Activated CD4-positive, alpha-beta T cell treated with anti-CD3 and anti-CD28 coated beads, Interleukin-10, Interleukin-2, amounts not matched to agents 100 ng/mL and 50 ng/mL, durations not matched to agents 16 hours and 8 hours (primary cell): ENCODE measurements at places on chromosomes 7 and 10.

GRCh38 chr7:23788843-23789242 lies 78.8 kb downstream of the STK31 start:
- no peak for DNase-seq

- DNase-seq, result no peak
These were observed 10.4 kb downstream of the ADCY1 start for GRCh38 chr7:45584261-45585210.

DNA sequence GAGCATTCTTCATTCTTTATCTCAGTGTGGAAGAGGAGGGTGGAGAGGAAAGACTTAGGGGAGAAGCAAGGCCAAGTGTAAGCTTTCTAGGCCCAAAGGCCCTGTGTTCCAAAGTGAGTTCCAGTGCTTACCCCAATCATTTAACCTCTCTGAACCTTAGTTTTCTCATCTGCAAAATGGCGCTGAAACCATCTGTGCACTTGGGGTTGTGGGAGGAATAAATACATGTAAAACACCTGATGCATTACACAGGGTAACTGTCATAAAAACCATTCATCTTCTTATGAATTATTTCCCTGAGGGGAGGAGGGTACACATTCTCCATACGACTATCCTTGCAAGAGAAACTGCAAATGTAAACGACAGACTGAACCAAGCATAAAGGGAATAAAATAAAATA lies 19.0 kb downstream of the PIK3AP1 start:
- no peak for DNase-seq

- DNase-seq, result no peak
These were observed 61.3 kb upstream of the BICC1 start for GRCh38 chr10:58451193-58451889.

GRCh38 chr10:57950442-57950974 lies 317.2 kb downstream of the IPMK start:
- no peak for DNase-seq

- peak; percentile 83 for DNase-seq
These were observed 96.3 kb downstream of the ALOX5 start for GRCh38 chr10:45470098-45471012.

GRCh38 chr10:99661377-99661763 lies 2.1 kb downstream of the ENTPD7 start:
- no peak for DNase-seq

DNA sequence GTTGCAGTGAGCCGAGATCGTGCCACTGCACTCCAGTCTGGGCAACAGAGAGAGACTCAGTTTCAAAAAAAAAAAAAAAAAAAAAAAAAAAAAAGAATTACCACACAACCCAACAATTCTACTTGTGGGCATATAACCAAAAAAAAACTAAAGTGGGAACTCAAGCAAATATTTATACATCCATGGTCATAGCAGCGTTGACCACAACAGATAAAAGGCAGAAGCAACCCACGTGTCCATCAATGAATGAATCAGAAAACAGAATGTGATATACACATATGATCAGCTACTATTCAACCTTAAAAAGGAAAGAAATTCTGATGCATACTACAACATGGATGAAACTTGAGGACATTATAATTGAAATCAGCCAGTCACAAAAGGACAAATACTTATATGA lies 179.3 kb upstream of the NEBL start:
- no peak for DNase-seq

GRCh38 chr10:4409319-4409718 lies 416.7 kb upstream of the AKR1E2 start:
- DNase-seq, result no peak

GRCh38 chr7:97145068-97145467 lies 27.6 kb downstream of the SDHAF3 start:
- peak; percentile 16 for DNase-seq

DNA sequence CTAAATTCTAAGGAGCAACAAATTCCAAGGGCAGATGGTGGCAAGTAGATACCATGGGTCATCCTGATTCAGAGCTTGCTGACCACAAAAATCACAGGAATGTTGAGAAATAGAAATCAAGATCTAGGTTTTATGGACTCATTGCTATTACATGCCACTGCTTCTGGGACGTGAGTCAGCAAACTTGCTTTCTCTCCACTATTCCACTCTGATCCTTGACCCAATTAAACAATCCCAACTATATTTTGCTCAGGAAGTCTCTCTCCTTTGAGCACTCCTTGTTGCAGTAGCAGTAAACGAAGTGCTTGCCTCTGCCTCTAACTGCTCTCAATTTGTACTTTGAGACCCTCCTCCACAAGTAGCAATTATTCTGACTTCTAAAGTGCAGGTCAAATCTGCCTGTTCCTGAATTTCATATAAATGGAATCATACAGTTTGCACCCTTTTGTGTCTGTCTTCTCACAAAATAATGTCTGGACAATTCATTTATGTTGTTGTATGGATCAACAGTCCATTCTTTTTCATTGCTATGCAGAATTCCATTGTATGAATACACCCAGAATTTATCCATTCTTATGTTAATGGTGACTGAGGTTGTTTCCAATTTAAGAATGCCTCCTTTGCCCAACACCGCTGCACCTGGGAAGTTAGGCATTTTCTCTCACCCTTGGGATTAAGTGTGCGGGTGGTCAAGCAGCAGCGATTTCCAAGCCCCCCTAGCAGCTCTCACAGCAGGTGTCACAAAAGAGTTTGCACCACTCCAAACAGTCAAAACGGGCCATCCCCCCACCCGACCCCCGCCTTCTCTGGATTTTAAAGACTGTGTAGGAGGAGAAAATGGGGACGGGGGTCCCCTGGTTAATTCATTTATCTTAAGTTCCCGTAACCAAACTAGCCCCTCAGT lies 35.9 kb downstream of the ACSM6 start:
- DNase-seq, result no peak

GRCh38 chr10:71092812-71093401 lies 119.5 kb upstream of the UNC5B start:
- no peak for DNase-seq

GRCh38 chr10:61754587-61755550 lies 92.1 kb downstream of the CABCOCO1 start:
- no peak for DNase-seq

GRCh38 chr10:6102128-6102527 lies 13.3 kb downstream of the RBM17 start:
- no peak for DNase-seq

GRCh38 chr10:72146559-72147323 lies 58.4 kb upstream of the SPOCK2 start:
- no peak for DNase-seq

- DNase-seq, result no peak
These were observed 10.8 kb upstream of the XPNPEP1 start for GRCh38 chr10:109933984-109934565.

DNA sequence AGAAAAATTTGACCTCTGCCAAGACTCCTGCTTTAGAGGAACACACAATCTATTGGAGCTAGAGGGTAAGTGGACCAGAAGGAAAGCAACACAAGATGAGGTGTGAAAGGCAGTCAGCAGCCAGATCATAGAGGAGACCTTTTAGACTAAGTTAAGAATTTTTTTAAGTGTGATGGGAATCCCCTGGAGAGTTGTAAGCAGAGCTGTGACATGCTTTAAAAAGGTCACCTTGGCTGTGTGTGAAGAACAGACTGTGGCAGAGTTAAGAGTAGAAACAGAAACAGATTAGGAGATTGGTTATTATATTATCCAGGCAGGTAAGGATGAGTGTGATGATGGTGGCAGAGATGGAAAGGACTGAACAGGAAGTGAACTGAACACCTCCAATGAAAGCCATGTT lies 23.5 kb downstream of the CPEB3 start:
- no peak for DNase-seq

GRCh38 chr7:116630357-116630756 lies 41.6 kb upstream of the MET start:
- peak; percentile 36 for DNase-seq

GRCh38 chr7:13737563-13737962 lies 251.9 kb downstream of the ETV1 start:
- no peak for DNase-seq

DNA sequence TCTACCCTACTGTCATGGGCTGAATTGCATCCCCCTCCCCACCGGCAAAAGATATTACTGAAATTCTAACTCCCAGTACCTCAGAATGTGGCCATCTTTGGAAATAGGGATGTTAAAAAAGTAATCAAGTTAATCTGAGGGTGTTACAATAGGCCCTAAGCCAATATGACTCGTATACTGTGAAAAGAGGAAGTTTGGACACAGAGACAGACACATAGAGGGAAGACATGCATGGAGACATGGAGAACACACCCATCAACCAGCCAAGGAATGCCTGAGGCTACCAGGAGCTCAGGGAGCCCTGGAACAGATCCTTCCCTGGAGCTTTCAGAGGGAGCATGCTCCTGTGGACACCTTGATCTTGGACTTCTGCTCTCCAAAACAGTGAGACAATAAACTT lies 138.2 kb upstream of the ADO start:
- no peak for DNase-seq

- DNase-seq, result no peak
These were observed 49.0 kb downstream of the SCIN start for GRCh38 chr7:12619461-12620069.

DNA sequence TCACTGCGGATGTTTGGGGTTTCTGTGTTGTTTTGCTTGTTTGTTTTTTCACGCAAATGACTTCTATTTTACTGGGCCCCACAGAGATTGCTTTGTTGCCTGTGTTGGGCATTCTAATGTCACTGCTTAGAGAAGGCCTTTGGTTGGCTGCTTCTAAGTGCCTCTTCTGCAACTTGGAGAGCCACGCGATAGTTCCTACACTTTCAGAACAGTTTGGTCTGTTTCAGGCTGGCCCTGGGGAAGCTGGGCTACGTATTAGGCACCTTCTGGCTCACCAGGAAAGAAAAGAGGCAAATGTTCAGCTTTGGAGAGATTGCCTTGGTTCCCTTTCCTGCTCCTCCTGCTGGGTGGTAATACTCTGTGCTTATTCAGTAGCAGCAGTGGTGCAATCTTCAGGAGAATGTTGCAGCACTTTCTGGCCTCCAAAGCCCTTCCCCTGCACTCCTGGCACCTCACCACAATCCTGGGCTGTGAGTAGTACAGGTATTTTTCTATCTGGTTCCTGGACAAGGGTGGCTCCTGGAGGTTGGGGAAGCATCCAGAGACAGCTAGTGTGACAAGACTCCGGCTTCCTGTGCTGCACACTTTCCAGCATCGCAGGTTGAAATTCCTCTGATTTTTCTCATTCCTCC lies 1.2 kb downstream of the ANTXRL start:
- DNase-seq, result no peak

DNA sequence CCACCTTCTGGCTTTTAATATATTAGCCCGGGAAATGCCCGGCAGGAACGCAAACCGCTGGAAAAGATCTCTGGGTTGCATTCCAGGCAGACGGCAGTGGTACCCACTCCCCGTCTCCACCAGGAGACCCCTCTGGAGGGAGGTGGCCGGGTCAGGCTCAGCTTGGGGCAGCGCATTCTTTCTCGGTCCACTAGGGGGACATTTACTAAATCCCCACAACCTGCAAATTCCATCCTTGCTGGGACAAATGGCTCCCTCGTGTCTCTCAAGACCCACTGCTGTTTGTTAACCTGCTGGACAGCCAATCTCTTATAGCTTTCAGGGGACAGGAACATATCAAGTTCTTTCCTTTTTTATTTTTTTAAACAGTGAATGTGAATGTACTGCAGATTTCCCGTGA lies 45.8 kb upstream of the CARD11 start:
- DNase-seq, result no peak

- no peak for DNase-seq
These were observed 763.9 kb downstream of the GRID1 start for GRCh38 chr10:85602713-85603112.
